Vagina (tissue), 2 donors: ENCODE measurements at places on chromosomes 3 and 15.
A peak's percentile ranks its signal among the peaks of the same experiment; 100 is the strongest.

- H3K4me3 ChIP-seq: no peak overlapping the region
- H3K36me3 ChIP-seq: no peaks in the 10 kb centered on the region
- H3K27me3 ChIP-seq: no peaks in the 10 kb centered on the region
- no peaks in the 10 kb centered on the region for H3K4me1 ChIP-seq
- H3K27ac ChIP-seq: no peak overlapping the region
- DNase-seq: no peak
Measured at GRCh38 chr3:166560253-166560652, 723.0 kb upstream of the BCHE start.

- no peak for DNase-seq
- no peaks in the 10 kb centered on the region for H3K36me3 ChIP-seq
- H3K4me3 ChIP-seq: no peak overlapping the region
- no peaks in the 10 kb centered on the region for H3K27me3 ChIP-seq
- H3K27ac ChIP-seq: peak overlapping the region; percentile 82
- H3K4me1 ChIP-seq: peaks cover 15% of the 10 kb centered on the region
Measured at GRCh38 chr3:123411340-123412040, 37.4 kb downstream of the ADCY5 start.

DNA sequence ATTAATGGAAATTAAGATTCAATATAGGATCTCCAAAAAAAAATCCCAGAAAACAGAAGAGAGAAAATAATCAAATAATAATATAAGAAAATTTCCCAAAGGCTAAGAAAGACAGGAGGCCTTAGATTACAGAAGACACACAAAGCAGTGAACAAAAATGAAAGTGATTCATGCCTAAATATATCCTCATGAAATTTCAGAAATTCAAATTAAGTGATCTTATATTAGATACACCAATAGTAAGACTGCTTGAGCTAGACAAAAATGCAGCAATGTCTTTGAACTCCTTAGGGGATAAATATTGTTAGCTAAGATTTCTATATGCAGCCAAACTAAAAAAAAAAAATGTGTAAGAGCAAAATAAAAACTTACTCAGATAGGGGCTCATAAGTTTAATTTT is 44.6 kb upstream of the ARPP21 start:
- H3K36me3 ChIP-seq: no peaks in the 10 kb centered on the region
- no peak overlapping the region for H3K27ac ChIP-seq
- no peaks in the 10 kb centered on the region for H3K4me1 ChIP-seq
- H3K27me3 ChIP-seq: no peaks in the 10 kb centered on the region
- no peak for DNase-seq
- H3K4me3 ChIP-seq: no peak overlapping the region

GRCh38 chr15:57527382-57528091 is 64.2 kb upstream of the MYZAP start:
- H3K4me1 ChIP-seq: peaks cover 35% of the 10 kb centered on the region
- H3K36me3 ChIP-seq: no peaks in the 10 kb centered on the region
- H3K4me3 ChIP-seq: no peak overlapping the region
- H3K27ac ChIP-seq: peak overlapping the region; percentile 45
- no peak for DNase-seq
- no peaks in the 10 kb centered on the region for H3K27me3 ChIP-seq

DNA sequence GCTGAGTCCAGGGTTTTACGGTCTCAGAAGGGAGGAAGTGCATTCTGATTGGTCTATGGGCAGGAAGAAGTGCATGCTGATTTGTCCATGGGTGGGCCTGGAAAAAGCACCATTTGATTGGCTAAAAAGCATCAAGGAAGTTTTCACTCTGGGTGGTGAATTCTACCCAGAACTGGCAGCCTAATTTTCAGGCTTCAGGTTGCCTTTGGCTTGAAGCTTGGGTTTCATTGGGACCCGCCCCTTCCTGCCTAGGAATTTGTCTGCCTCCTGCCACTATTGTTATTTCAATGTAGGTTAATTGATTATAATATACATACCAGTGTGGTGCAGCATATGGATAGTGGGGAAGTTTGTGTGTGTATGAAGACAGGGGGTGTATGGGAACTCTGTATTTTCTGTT is 1355.9 kb downstream of the SI start:
- DNase-seq: no peak
- H3K4me1 ChIP-seq: no peaks in the 10 kb centered on the region
- H3K27ac ChIP-seq: no peak overlapping the region
- no peaks in the 10 kb centered on the region for H3K36me3 ChIP-seq
- H3K4me3 ChIP-seq: no peak overlapping the region

DNA sequence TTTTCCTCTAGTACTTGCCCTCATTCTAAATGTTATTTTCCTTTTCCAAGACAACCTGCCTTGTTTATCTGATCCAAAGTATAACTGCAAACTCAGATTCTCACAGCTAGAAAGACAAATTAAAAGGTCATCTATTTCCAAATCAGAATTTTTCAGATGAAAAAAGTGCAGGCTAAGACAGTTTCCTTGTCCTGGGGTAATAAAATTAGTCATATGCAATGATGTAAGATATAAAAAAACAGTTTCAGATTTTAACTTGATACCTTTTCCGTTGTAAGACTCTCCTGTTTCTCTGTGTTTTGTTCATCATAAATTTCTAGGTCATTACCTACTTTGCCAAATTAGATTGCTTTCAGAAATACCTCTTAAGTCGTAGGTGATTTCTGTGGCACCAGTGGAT is 238.4 kb upstream of the PEX5L start:
- no peaks in the 10 kb centered on the region for H3K36me3 ChIP-seq
- no peaks in the 10 kb centered on the region for H3K27me3 ChIP-seq
- no peak overlapping the region for H3K4me3 ChIP-seq
- no peaks in the 10 kb centered on the region for H3K4me1 ChIP-seq

GRCh38 chr3:143972505-143973258 is 1.1 kb downstream of the DIPK2A start:
- no peaks in the 10 kb centered on the region for H3K27me3 ChIP-seq
- no peak for DNase-seq
- no peaks in the 10 kb centered on the region for H3K36me3 ChIP-seq
- H3K4me1 ChIP-seq: peaks cover 30% of the 10 kb centered on the region
- peak overlapping the region; percentile 95 for H3K4me3 ChIP-seq

- no peaks in the 10 kb centered on the region for H3K4me1 ChIP-seq
- no peak overlapping the region for H3K27ac ChIP-seq
- H3K27me3 ChIP-seq: no peaks in the 10 kb centered on the region
- H3K36me3 ChIP-seq: no peaks in the 10 kb centered on the region
- H3K4me3 ChIP-seq: no peak overlapping the region
Measured at GRCh38 chr3:167895178-167895577, 159.7 kb downstream of the SERPINI1 start.

- H3K27me3 ChIP-seq: no peaks in the 10 kb centered on the region
- H3K27ac ChIP-seq: no peak overlapping the region
- H3K4me1 ChIP-seq: peaks cover 48% of the 10 kb centered on the region
- no peaks in the 10 kb centered on the region for H3K36me3 ChIP-seq
- DNase-seq: no peak
Measured at GRCh38 chr3:29426302-29427226, 145.7 kb downstream of the RBMS3 start.

- H3K4me1 ChIP-seq: no peaks in the 10 kb centered on the region
- no peak overlapping the region for H3K27ac ChIP-seq
- H3K27me3 ChIP-seq: no peaks in the 10 kb centered on the region
- H3K4me3 ChIP-seq: no peak overlapping the region
- H3K36me3 ChIP-seq: no peaks in the 10 kb centered on the region
- no peak for DNase-seq
Measured at GRCh38 chr3:99506-99905, 97.1 kb upstream of the CHL1 start.

DNA sequence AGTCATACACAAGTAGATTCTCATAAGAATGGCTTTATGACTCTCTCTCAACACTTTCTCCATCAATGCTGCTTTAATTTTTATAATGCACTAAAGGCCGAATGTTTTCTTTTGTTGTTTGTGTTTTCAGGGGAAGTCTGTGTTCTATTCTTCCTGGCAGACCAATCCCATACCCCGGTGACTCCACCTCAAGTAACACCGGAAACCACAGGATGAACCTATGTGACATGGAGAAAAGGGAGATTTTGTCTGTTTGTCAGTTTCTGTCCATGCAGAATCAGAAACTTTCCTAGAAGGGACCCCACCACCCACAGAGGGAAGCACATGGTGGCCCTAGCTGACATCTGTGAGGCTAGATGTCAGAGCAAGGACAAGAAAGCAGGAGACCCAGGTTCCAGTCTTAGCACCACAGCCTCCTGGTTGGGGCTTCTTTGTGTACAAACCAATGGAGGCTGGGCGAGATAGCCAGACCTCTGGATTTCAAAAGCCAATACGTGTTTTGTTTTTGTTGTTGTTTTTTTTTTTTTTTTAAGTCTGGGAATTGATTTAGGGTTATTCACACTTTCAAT is 109.0 kb downstream of the OSBPL10 start:
- no peak overlapping the region for H3K4me3 ChIP-seq
- no peak overlapping the region for H3K27ac ChIP-seq
- DNase-seq: no peak
- H3K4me1 ChIP-seq: no peaks in the 10 kb centered on the region
- H3K27me3 ChIP-seq: no peaks in the 10 kb centered on the region
- H3K36me3 ChIP-seq: no peaks in the 10 kb centered on the region

- peak overlapping the region; percentile 90 for H3K27ac ChIP-seq
- peak overlapping the region; percentile 77 for H3K4me3 ChIP-seq
- H3K4me1 ChIP-seq: peaks cover 13% of the 10 kb centered on the region
- no peaks in the 10 kb centered on the region for H3K36me3 ChIP-seq
- no peak for DNase-seq
Measured at GRCh38 chr3:123202451-123202850, 708 bp downstream of the SEC22A start.

DNA sequence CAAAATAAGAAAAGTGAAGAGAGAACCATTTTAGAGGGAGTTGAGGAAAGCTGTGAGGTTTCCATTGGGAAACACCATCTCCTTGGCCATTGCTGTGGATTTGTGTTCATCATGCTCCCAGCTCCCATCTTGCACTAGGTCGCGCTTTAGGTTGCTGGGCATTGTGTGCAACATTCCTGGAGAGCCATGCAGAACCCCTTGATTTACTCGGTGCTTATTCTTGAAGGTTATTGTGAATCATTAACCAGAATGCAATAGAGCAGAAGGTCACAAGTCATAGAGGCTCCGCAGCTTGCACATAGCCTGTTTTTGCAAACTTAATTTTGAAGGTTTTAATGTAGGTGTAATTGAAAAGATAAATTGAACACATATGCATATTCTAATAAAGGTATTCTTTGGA is 239.2 kb upstream of the IL12A start:
- DNase-seq: no peak
- H3K27ac ChIP-seq: no peak overlapping the region
- H3K4me3 ChIP-seq: no peak overlapping the region
- H3K36me3 ChIP-seq: no peaks in the 10 kb centered on the region
- H3K4me1 ChIP-seq: no peaks in the 10 kb centered on the region
- H3K27me3 ChIP-seq: no peaks in the 10 kb centered on the region

DNA sequence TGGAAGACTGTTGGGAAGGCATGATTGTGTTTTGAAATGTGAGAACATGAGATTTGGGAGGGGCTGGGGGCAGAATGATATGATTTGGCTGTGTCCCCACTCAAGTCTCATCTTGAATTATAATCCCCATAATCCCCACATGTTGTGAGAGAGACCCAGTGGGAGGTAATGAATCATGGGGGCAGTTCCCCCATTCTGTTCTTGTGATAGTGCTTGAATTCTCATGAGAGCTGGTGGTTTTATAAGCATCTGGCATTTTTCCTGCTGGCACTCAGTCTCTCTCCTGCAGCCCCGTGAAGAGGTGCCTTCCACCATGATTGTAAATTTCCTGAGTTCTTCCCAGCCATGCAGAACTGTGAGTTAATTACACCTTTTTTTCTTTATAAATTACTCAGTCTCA is 430.5 kb downstream of the OTOL1 start:
- no peaks in the 10 kb centered on the region for H3K27me3 ChIP-seq
- DNase-seq: no peak
- no peaks in the 10 kb centered on the region for H3K4me1 ChIP-seq
- no peaks in the 10 kb centered on the region for H3K36me3 ChIP-seq
- no peak overlapping the region for H3K27ac ChIP-seq

DNA sequence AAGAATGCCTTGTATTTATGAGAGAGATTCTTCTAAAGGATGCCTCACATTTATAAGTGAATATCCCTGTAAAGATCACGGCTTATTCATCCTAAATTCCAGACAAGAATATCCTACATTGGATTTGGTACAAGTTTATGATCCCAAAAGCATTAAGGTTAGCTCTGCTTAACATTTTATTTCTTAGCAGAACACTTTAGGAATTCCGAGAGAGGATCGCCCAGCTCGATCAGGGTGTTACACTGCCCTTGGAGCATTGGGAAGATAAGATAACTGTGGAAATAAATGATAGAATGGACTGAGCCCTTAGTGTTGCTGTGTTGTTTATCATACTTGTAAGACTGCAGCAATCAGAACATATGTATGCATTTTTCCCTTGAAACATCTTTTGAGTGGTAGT is 223.0 kb upstream of the CDIN1 start:
- DNase-seq: no peak
- no peaks in the 10 kb centered on the region for H3K36me3 ChIP-seq
- H3K27ac ChIP-seq: no peak overlapping the region
- H3K4me1 ChIP-seq: peaks cover 18% of the 10 kb centered on the region
- no peak overlapping the region for H3K4me3 ChIP-seq
- no peaks in the 10 kb centered on the region for H3K27me3 ChIP-seq

DNA sequence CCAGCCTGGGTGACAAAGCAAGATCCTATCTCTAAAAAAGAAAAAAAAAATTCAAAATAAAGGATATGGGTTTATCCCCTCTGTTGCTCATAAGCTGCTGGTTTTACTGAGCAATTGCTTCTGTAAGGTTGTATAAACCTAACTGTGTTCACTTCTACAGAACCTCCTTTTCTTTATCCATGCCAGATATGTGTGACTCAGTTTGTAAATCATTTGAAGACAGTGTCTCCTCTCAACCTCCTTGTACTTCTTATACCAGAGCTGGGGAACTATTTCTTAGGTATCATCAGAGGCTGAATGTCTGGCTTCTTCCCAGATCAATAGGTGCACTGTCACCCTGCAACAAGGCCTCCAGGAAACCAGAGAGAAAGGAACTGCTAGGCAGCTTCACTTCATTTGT is 273.8 kb downstream of the CD47 start:
- H3K36me3 ChIP-seq: no peaks in the 10 kb centered on the region
- H3K27ac ChIP-seq: no peak overlapping the region
